Caco-2 (cell line): ENCODE measurements at places on chromosomes 12 and 14. TPM values are rescaled to one million over a fixed set of nuclear protein-coding genes. Genes with fewer than 3 reads are reported as not detected.
A peak's percentile ranks its signal among the peaks of the same experiment; 100 is the strongest.

DNA sequence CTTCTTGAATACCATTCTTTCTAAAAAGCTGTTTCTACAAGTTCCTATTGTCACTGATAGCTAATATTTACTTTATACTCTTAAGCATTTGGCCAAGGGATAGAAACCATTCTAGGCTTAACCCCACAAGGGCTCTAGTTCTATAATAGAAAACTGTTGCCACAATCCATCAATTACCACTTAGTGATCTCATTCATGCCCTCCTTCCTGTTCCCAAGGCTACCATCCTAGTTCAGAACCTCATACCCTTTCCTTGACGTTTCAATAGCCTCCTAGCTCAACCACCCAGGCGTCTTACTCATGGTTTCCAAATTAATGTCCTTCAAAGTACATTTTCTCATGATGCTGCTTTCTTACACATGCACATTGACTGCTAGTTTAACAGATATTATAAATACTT, 493.5 kb downstream of the NAV3 start:
- H3K4me1 ChIP-seq: no peaks in the 10 kb centered on the region
- no peak overlapping the region for H3K4me3 ChIP-seq
- no peaks in the 10 kb centered on the region for H3K36me3 ChIP-seq
- H3K27me3 ChIP-seq: no peaks in the 10 kb centered on the region
- no peak for DNase-seq

- H3K4me1 ChIP-seq: no peaks in the 10 kb centered on the region
- DNase-seq: no peak
- H3K27me3 ChIP-seq: no peaks in the 10 kb centered on the region
- H3K4me3 ChIP-seq: no peak overlapping the region
Observed at GRCh38 chr14:66539034-66539433, 31.1 kb downstream of the GPHN start.

DNA sequence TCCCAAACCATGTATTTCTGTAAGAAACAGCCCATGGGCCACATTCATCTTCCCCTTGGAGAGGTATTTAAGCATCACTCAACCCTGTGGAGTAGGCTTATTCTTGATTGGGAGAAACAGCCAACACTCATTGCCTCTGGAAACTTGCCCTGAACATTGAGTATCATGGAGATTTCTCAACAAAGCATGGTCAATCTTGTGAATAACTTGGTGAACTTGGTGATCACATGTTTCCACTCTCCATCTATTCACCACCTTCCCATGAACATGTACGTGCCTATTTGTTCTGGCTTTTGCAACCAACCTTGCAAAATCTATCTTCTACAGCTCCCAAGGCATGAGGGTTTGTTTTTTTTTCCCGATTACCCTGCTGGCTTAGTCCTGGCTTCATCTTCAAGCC, 163.2 kb downstream of the PAH start:
- no peak for DNase-seq
- no peaks in the 10 kb centered on the region for H3K36me3 ChIP-seq
- no peak overlapping the region for H3K4me3 ChIP-seq
- H3K4me1 ChIP-seq: no peaks in the 10 kb centered on the region

- no peaks in the 10 kb centered on the region for H3K27me3 ChIP-seq
- peaks cover 2% of the 10 kb centered on the region for H3K36me3 ChIP-seq
- peaks cover 11% of the 10 kb centered on the region for H3K4me1 ChIP-seq
- no peak overlapping the region for H3K4me3 ChIP-seq
- no peak overlapping the region for H3K27ac ChIP-seq
Observed at GRCh38 chr12:27305673-27306456, 26.8 kb upstream of the BMAL2 start.

GRCh38 chr12:120649442-120650232, 9.2 kb downstream of the CABP1 start:
- H3K27ac ChIP-seq: no peak overlapping the region
- H3K36me3 ChIP-seq: no peaks in the 10 kb centered on the region
- H3K4me1 ChIP-seq: no peaks in the 10 kb centered on the region

- no peaks in the 10 kb centered on the region for H3K36me3 ChIP-seq
- no peak overlapping the region for H3K4me3 ChIP-seq
- no peaks in the 10 kb centered on the region for H3K27me3 ChIP-seq
- H3K27ac ChIP-seq: no peak overlapping the region
Observed at GRCh38 chr14:92890830-92891588, 31.9 kb upstream of the CHGA start.

DNA sequence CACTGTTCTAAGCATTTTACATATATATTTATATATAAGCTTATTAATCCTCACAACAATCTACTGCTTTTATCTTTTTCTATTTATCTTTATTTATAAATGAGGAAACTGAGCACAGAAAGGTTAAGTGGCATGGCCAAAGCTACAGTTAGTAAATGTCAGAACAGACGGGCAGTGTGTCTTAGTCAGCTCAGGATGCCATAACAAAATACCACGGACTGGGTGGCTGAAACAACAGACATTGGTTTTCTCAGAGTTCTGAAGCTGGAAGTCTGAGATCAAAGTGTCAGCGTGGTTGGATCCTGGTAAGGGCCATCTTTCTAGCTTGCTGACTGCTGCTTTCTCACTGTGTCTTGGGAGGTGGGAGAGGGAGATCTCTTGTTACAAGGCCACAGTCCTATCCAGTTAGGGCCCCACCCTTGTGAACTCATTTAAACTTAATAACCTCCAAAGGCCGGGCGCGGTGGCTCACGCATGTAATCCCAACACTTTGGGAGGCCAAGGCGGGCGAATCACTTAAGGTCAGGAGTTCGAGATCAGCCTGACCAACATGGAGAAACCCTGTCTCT, 19.8 kb downstream of the RPGRIP1 start:
- H3K27ac ChIP-seq: no peak overlapping the region
- no peak overlapping the region for H3K4me3 ChIP-seq
- H3K27me3 ChIP-seq: no peaks in the 10 kb centered on the region
- no peaks in the 10 kb centered on the region; the same call in 1 of the 2 replicates for H3K4me1 ChIP-seq

DNA sequence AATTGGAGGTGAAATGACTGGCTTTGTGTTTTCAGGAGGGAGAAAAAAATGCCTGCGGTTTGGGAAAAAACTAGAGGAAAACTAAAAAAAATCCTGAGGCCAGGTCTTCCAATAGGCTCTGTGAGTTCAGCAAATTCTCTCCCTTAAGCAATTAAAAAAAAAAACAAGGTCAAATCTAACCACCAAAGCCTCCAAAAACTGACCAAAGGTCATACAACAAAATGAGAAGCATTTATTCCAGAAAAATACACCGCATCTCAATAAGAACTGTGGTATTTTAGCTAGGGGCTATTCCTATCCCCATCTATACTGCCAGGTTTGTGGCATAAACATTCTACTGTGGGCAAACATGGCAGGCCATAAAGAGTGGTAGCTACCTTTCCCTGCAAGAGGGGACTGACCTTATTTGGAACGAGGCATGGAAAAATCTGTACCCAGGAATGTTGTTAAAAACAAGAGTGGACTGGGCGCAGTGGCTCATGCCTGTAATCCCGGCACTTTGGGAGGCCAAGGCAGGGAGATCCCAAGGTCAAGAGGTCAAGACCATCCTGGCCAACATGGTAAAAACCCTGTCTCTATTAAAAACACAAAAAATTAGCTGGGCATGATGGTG, 60.0 kb downstream of the LRP6 start:
- no peaks in the 10 kb centered on the region for H3K4me1 ChIP-seq
- no peak for DNase-seq
- H3K4me3 ChIP-seq: no peak overlapping the region
- 0 out of 2 replicates have a peak, but pooled peaks cover 2% of the 10 kb centered on the region for H3K36me3 ChIP-seq
- H3K27me3 ChIP-seq: no peaks in the 10 kb centered on the region
- no peak overlapping the region for H3K27ac ChIP-seq

DNA sequence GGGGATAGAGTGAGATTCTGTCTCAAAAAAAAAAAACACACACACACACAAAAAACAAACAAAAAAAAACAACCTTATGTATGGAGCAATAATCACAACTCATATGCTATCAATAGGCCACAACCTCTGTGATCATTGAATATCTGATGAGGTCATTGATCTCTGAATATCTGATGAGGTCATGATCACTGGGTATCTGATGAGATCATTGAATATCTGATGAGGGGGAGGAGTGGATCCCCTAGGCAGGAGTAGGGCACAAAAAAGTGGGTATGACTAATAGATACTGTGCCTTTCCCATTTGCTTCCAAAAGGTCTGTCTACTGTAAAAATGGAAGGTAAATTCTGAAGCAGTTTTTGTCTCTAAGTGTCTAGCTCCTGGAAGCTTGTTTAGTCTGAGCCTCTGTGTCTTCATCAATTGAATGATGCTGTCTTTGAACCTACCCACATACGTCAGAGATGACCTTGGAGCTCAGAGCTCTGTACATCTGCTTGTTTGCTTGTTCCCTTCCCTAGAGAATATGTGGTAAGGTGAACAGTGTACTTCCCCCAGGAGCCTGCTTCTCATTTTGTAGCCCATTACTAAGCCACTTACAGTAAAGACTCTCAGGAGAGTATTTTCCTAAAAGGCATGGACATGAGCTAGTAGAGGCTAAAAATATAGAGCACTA, 13.6 kb downstream of the PAH start:
- H3K4me3 ChIP-seq: no peak overlapping the region
- peaks cover 4% of the 10 kb centered on the region; the same call in 1 of the 2 replicates for H3K4me1 ChIP-seq
- H3K27me3 ChIP-seq: no peaks in the 10 kb centered on the region
- no peaks in the 10 kb centered on the region for H3K36me3 ChIP-seq
- no peak overlapping the region for H3K27ac ChIP-seq

- H3K27ac ChIP-seq: peak overlapping the region; percentile 30
- DNase-seq: no peak
- peaks cover 20% of the 10 kb centered on the region for H3K4me1 ChIP-seq
- peaks cover 2% of the 10 kb centered on the region; the same call in 1 of the 2 replicates for H3K36me3 ChIP-seq
- no peaks in the 10 kb centered on the region for H3K27me3 ChIP-seq
Observed at GRCh38 chr14:21096978-21097635, 1.3 kb downstream of the ZNF219 start.

- H3K4me3 ChIP-seq: no peak overlapping the region
- H3K4me1 ChIP-seq: peaks cover 6% of the 10 kb centered on the region
- no peaks in the 10 kb centered on the region for H3K36me3 ChIP-seq
- no peak overlapping the region for H3K27ac ChIP-seq
- no peak for DNase-seq
- H3K27me3 ChIP-seq: no peaks in the 10 kb centered on the region
Observed at GRCh38 chr14:93989939-93990338, 7.2 kb upstream of the CCDC197 start.

DNA sequence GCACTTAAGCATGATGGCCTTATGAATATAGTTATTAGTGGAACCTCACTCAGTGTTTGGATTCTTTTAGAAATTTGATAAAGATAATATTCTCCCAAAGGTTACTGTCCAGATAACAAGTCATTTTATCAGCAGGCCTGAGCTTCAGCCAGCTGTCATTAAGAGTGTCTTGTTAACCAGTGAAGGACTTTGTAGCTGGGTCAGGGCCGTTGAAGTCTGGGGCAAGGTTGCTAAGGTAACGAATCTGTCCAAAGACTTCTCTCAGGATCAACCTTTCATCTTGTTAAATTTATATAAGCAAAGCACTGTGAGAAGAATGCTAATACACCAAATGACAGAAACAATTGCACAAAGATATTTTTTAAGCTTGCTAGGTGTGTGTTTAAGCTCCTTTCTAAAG, 271.3 kb upstream of the TMPO start:
- H3K27me3 ChIP-seq: no peaks in the 10 kb centered on the region
- H3K27ac ChIP-seq: no peak overlapping the region
- DNase-seq: no peak
- no peaks in the 10 kb centered on the region for H3K36me3 ChIP-seq

- no peak for DNase-seq
- H3K4me3 ChIP-seq: no peak overlapping the region
- H3K27ac ChIP-seq: no peak overlapping the region
- no peaks in the 10 kb centered on the region for H3K4me1 ChIP-seq
- H3K27me3 ChIP-seq: no peaks in the 10 kb centered on the region
Observed at GRCh38 chr14:64363265-64363846, 24.8 kb upstream of the MTHFD1 start.

GRCh38 chr14:89616852-89617341, 199.9 kb upstream of the FOXN3 start:
- H3K4me3 ChIP-seq: no peak overlapping the region
- no peak for DNase-seq
- no peaks in the 10 kb centered on the region for H3K27me3 ChIP-seq
- no peak overlapping the region for H3K27ac ChIP-seq
- no peaks in the 10 kb centered on the region; the same call in 1 of the 2 replicates for H3K4me1 ChIP-seq

DNA sequence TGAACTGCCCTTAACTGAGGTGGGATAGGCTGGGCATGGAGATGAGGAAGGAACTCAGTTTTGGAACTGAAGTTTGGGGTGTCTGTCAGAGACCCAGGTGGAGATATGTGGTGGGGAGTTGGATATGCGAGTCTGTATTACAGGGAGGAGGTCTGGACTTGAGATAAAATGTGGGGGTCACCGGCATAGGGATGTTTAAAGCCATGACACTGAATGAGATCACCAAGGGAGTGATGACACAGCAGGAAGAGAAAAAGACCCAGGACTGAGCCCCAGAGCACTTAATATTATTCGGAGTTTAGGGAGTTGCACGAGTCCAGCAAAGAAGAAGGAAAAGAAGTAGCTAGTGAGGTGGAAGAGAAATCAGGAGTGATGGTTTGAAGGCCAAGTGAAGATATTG, 4.0 kb upstream of the OASL start:
- no peak for DNase-seq
- H3K4me3 ChIP-seq: no peak overlapping the region
- H3K4me1 ChIP-seq: no peaks in the 10 kb centered on the region; the same call in 1 of the 2 replicates
- no peaks in the 10 kb centered on the region for H3K36me3 ChIP-seq

DNA sequence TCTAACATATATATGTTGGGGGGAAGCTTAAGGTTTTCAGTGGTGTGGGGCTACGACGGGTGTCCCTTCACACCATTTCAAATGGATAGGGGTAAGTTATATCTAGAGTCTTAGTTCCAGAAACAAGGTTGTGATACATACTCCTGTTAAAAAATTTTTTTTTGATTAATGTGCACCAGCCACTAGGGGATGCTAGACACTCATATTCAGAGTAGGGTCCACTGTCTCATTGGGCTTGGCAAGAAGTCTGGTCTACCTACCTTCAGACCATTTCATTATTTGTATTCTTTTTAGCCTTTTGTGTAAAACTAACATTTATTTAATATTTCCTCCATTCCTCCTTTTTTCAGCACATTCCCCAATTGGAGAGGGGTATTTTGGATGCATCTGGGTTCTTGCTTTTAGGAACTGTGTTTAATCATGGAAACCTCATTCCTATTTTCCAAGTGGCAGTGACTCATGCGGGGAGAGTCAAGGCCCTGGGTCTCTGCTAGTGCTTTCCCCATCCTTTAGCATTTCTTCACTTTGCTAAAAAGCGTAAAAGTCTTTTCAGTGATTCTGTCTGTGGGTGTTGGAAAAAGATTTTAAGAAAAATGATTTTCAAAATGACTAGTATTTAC, 33.4 kb downstream of the ANO4 start:
- peak; percentile 35 for DNase-seq
- no peaks in the 10 kb centered on the region for H3K36me3 ChIP-seq
- H3K27ac ChIP-seq: no peak overlapping the region
- no peaks in the 10 kb centered on the region for H3K4me1 ChIP-seq
- no peak overlapping the region for H3K4me3 ChIP-seq

- H3K4me3 ChIP-seq: no peak overlapping the region
- H3K36me3 ChIP-seq: no peaks in the 10 kb centered on the region
- no peaks in the 10 kb centered on the region for H3K27me3 ChIP-seq
- peaks cover 34% of the 10 kb centered on the region for H3K4me1 ChIP-seq
- DNase-seq: no peak
Observed at GRCh38 chr12:93782853-93783252, 105.7 kb downstream of the CRADD start.

GRCh38 chr14:103031566-103031911, 25.8 kb downstream of the CDC42BPB start:
- no peak overlapping the region for H3K4me3 ChIP-seq
- 0 out of 2 replicates have a peak, but pooled peaks cover 10% of the 10 kb centered on the region for H3K4me1 ChIP-seq
- H3K27me3 ChIP-seq: no peaks in the 10 kb centered on the region
- no peaks in the 10 kb centered on the region for H3K36me3 ChIP-seq

Gene LRRC9
- total RNA-seq: 1.2 and 1.3 TPM in 2 replicates

Gene WNT5B
- 6.9 and 8.5 TPM in 2 replicates for total RNA-seq

Gene CRIP1
- 46.0 and 75.1 TPM in 2 replicates for total RNA-seq

Gene TCL1B
- total RNA-seq: not detected in 2 replicates

Gene C12orf54
- not detected in 2 replicates for total RNA-seq

Gene KLRG1
- total RNA-seq: 1.2 and 3.0 TPM in 2 replicates

Gene OR6C1
- not detected in 2 replicates for total RNA-seq

Gene CLEC4C
- not detected in 2 replicates for total RNA-seq

Gene KRT72
- not detected in 2 replicates for total RNA-seq
